Stimulated activated naive CD4-positive, alpha-beta T cell treated with Interleukin-2 at 50 U/mL for 16 hours (primary cell): ENCODE measurements at places on chromosomes 1 and 21.

- no peak for DNase-seq
These were observed 69.3 kb downstream of the CAMK2N1 start for GRCh38 chr1:20416706-20417105.

- DNase-seq = peak; percentile 67
These were observed 704 bp upstream of the CRABP2 start for GRCh38 chr1:156705918-156706656.

DNA sequence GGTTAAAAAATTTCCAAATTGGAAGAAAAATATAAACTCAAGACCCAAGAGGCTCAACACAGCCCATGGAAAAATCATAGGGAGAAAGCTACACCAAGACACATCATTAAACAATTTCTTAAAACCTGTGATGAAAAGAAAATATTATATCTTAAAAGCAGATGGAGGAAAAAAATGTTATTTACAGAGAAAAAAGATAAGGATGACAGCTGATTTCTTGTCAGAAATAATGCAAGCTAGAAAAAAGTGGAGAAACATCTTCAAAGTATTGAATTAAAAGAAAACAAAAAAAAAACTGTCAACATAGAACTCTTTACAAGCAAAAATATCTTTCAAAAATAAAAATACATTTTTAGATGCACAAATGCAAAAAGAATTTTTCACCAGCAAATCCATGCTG, 930.5 kb downstream of the ADGRL2 start:
- no peak for DNase-seq

DNA sequence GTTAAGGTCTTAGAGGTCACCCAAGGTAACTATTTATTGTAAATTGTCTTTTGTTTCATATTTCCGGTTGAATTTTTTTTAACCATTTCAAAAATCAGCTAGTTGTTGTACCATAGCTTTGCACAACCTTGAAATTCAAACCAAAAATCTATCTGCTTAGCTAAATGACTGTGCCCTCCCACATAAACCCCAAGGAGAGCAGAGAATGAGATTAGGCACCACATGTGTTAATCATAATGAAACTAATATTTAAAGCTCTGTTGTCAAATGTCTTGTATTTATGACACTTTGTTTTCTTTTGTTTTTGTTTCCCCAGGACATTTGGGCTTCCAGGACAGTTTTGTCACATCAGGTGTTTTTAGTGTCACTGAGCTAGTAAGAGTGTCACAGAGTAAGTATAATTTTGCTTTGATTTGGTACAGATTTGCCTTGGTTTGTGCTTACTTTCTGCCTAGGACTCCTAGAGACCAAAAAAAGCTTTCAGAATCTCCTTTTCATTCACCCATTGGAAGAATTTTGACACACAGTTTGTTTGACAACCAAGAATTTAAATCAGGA, 249.9 kb downstream of the NFIA start:
- DNase-seq = no peak

DNA sequence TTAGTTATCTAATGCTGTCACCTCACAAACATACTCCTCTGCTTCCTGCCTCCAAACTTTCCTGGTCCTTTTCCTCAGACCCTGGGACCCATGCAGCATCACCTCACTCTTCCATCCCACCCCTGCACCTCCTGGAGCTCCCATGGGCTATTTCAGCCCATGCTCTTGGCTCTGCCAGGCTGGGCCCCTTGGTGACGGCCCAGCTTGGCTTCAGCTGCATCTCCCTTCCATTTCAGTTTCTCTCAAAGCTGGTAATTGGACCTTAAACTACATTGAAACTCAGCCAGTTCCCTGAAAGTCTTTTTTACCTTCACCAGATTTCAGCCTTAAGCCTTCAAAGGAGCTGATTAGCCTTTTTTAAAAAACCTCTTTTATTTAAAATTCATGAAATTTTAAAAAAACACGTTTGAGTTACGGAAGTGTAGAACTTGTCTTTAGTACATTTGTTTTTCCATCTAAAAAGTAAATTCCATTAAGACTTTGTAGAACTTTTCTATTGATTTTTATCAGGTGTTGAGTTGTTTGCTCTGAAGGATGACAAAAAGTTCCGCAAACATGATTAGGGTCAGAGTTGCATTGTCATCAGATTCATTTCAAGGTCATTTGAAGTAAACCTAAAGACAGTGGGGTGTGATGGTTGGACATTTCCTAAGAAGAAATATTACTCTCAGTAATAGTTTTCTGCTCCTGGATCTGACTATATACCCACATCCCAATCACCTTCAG, 33.5 kb downstream of the AGT start:
- no peak for DNase-seq

GRCh38 chr1:22592919-22593790, 29.9 kb downstream of the EPHA8 start:
- DNase-seq = no peak

DNA sequence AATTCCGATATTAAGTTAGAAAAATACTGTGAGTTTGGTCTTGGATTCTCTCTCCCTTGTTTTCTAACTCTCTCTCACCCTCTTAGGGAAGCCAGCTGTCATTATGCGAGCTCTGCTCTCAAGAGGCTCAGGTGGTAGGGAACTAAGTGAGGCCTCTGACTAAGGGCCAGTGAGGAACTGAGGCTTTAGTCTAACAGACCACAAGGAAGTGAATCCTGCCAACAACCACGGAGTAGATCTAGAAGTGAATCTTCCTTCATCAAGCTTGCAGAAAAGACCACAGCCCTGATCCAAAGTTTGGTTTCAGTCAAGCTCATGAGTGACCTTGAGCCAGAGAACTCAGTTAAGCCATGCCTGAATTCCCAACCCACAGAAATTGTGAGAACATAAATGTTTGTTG, 180.1 kb upstream of the PRMT6 start:
- no peak for DNase-seq

GRCh38 chr1:84756455-84757082, 66.3 kb upstream of the SSX2IP start:
- no peak for DNase-seq
